ENCODE measurements at places on chromosomes 1 and 21.

DNA sequence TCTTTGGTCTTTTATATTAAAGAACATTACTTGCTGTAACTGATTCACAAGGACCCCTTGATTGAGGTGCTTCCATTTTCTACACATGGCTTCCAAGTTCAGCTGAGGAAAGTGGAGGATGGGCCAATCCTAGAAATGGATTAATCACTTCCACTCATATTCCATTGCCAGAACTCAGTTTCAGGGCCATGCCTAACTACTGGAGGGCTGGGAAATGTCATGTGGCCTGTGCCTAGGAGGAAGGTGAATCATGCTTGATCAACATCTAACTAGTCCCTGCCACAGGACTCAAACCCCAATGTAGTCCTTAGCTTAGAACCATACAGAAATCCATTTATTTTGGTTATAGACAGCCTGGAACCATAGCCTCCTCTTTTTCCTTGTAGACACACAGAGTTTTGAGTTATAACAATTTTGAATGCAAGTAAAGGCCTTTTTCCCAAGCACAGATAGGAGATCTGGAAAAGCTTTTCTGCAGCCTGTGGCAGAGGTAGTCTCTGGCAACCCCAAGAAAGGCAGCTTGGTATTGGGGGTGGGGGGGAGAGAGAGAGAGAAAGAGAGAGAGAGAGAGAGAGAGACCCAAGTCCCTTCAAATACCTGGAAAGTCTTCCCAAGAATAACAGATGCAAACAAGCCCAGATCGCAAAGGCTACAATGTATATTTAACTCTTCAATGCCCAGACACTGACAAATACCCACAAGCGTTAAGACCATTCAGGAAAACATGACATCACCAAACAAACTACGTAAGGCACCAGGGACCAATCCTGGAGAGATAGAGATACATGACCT lies 12.5 kb downstream of the MAST2 start:
- no peak for DNase-seq

GRCh38 chr1:7474786-7475502 lies 296.2 kb upstream of the VAMP3 start:
- no peak for DNase-seq

DNA sequence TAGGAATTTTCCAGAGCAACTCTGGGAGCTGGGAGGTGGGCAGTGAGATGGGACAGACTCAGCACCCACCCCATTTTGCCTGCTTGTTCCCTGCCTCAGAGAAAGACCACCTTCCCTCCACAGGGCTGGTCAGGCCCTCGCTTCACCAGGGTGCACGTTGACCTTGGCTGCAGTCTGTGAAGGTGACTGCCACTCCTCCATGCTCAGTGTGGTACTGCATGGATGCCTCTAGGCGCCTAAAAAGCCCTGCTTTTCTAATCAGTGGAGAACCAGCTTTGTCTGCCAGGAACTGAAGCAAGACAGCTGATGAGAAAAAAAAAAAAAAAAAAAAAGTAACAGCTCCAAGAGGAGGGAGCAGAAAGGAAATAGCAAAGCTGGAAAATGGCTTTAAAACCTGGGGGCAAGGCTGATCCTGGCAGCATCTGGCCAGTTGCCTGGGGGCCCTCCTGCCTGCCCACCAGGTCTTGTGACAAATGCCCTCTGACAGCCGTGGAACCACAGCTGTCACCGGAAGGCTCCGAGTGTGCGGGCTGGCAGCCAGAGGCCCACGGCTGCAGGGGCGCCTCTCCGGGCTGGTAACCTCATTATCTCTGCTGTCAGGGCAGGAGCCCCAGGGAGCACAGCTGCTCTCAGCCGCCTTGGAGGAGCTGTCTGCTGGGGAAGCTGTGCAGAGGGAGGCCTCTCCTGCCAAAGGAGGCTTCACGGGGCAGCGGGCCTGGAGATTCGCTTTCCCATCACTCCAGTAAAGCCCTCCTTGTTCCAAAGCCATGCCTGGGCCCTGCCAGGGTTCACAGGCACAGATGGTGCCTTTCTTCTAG lies 13.7 kb downstream of the KIAA1614 start:
- DNase-seq, result peak; percentile 55

DNA sequence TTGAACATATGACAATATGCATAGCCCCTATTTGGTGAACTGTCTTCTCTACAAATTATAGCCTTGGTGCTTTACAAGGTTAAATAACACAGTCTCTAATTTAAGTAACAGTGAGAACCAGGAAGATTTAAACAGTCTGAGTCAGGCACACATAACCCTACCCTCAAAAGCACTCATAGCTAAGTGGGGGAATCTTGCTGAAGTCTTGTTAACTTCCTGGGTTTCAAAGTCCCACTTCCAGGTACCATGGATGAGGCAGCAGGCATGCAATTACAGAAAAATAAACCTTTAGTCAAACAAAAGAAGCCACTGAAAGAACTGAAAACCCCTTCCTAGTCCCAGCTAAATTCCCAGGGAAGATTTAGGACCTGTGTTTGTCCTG lies 147.6 kb downstream of the PBX1 start:
- DNase-seq, result no peak

GRCh38 chr1:91776068-91776794 lies 109.7 kb downstream of the TGFBR3 start:
- DNase-seq, result no peak

DNA sequence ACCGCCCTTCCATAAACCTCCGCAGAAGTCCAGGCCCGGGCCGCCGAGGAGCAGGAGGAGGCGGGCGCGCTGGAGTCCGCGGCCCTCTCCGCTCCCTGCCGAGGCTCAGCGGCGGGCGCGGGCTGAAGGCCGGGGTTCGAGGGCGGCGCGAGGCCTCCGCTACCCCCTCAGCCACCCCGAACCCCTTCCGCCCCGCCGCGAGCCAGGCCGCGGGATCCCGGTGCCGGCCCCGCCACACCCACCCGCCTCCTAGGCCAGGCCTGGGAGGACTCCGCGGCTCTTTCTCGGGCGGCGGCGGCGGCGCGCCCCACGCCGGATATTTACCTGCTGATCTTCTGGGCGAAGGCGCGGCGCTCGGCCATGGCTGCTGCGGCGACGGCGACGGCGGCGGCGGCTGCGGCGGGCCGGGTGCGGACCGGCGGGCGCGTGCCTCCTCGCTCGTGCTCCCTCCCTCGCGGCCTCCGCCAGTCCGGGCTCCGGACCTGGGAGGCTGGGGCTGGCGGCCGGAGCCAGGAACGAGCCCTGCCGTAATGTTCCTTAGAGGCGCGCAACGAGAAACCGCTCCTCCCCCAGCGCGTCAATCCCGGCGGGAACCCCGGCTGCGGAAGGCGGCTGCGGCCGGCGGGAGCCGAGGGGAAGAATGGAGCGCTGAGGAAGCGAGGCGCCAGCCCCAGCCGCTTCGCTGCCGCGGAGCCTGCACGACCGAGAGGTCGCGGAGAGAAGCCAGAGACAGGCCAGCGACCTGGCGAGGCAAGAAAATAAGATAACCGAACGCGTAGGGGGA lies at the start of gene DOCK7:
DOCK7 (minus strand) TSS at position 484 of the 784 bp plus-strand sequence; CDS start at position 362, 122 bp downstream.
- DNase-seq, result peak; percentile 52

DNA sequence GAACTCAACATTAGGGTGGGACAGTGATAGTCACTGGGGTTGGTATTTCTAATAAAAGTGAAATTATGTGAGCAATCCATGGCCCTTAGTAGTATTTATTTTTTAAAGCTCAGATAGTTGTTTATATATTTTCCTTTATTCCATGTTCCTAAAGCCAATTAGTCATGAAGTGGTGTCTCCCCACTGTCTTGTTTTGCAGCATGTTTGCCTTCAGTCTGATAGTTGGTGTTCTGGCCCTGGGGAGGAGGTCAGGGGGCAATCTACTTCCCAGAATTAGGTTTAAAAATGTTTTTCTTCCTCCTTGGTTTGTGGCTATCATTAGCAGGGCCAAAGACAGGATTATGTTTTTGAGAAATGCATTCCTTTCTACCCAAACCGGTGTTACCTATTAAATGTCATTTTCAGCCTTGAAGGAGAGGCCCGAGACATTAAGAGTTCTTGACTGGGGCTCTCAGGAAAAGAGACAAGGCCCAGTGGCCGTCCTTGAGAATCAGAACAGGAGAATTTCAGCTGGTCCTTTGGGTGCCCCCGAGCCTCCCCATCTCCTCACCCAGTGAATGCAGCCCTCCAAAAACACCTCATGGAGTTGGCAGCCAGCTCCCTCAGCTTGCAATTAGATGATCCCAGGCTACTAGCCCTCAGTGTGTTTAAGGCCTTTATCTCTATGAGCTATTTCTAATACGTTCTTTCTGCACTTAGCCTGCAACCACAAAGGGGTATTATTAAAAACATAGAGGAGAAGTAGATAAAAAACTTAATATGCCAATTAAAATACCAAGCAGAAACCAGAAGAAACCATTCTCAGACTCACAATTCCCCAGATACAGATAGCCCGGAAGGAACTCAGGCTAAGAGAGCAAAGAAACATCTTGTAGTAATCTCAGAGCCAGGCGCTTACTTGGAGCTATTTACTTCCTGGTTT lies 71.3 kb upstream of the NGF start:
- DNase-seq, result no peak

DNA sequence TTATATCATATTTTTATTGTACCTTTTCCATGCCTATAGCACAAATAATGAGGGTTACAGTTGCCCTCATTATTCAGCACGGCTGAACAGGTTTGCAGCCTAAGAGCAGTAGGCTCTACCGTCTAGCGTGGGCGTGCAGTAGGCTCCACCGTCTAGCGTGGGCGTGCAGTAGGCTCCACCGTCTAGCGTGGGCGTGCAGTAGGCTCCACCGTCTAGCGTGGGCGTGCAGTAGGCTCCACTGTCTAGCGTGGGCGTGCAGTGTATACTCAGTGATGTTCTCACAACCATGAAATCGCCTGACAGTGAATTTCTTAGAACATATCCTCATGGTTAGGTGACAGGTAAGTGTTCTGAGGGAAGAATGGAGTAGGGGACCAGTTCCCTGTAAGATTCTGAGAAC lies 84.9 kb downstream of the DYRK1A start:
- no peak for DNase-seq

- DNase-seq, result no peak
Observed at GRCh38 chr1:36008546-36009197, 75.2 kb upstream of the TEKT2 start.

DNA sequence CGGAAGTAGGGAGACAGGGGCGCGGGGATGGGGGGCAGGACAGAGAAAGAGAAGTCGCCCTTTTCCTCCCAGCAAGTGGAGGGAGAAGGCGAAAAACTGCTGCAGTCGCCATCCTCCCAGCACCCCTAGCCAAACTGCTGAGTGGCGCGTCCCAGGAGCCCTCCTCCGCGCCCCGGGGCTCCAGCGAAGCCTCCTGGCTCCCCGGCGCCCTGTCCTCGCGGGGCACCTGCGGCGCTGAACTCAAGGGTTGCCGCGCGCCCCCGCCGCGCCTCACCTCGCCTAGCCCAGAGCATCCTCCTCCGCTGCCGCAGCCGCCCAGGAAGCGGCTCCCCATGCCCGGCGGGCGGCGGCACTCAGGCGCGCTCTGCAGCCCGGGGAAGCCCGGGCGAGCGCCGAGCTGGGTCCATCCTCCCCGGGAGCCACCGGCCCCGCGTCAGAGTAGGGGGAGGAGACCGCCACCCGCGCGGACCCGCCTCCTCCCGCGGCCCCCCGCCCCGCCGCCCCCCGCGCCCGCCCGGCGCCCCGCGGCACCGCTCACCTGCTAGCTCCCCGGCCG lies at the start of gene DAB1:
DAB1 (minus strand) TSS at position 405 of the 556 bp plus-strand sequence. CDS start 133,030 bp downstream, outside the sequence.
- no peak for DNase-seq

GRCh38 chr1:33005838-33006421 lies 30.8 kb downstream of the AK2 start:
- no peak for DNase-seq

DNA sequence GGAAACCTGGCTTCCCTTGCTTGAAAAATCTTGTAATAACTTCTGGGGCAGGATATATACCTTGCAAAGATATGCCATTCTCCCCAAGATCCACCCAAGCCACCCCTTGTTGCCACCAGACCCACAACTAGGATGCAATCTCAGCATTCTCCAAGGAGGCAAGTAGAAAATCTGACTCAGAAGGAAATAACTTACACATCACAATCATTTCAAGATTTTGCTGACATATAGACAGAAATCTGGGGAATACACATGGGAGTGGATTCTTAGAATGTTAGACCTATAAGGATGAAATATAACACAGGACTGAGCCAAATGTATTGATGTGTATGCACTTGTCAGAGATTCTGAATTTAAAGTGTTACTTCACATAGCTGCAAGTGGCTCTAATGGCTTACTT lies 14.8 kb upstream of the ZDHHC18 start:
- DNase-seq, result no peak

DNA sequence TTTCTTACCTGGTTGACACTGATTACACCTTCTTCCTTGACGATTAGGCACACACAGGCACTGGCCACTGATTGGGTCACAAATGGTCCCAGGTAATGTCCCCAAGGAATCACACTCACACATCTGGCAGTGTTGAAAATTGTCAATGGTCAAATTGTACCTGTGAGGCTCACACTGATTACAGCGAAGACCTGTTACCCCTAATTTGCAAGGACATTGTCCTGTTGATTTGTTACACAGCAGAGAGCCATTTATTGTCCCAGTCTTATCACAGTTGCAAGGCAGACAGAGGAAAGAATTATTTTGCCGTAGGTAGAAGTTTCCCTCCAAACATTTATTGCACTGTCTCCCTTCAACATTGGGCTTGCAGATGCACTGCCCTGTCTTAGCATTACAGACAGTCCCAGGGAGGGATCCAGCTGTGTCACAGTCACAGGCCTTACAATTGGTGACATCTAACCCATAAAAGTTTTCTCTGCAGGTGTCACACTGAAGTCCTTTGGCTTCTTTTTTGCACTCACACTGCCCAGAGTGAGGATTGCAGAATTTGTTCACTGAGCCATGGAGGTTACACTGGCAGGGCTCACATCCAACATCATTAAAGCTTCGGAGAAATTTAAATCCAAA lies 176.6 kb downstream of the USH2A start:
- no peak for DNase-seq

DNA sequence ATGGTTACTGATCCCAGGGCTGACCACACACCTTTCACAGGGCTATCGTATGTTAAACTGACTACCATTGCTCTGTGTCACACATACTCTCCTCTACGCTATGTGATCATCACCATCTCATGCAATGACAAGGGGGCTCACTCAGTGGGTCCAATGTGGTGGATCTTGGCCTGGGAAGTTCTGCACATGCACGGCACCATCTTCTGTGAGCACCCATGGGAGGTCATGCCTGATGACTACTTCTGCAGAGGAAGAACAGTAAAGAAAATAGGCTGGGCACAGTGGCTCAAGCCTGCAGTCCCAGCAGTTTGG lies 60.0 kb upstream of the FOXD3 start:
- DNase-seq, result no peak

GRCh38 chr1:114353262-114353661 lies 157.7 kb downstream of the TRIM33 start:
- DNase-seq, result no peak

GRCh38 chr1:170494369-170494768 lies 37.6 kb upstream of the GORAB start:
- DNase-seq, result no peak

- DNase-seq, result no peak
Observed at GRCh38 chr1:234922987-234923386, 205.7 kb downstream of the TOMM20 start.

Data from forelimb muscle (tissue), 1 donor.